ENCODE measurements at places on chromosomes 12 and 14. TPM values are rescaled to one million over a fixed set of nuclear protein-coding genes. Genes with fewer than 3 reads are reported as not detected.

Gene CCDC38
- total RNA-seq: 0.10 TPM

Gene KRT2
- not detected for total RNA-seq

Gene CLEC14A
- total RNA-seq: not detected

Gene MAP4K5
- total RNA-seq: 39.9 TPM

Gene CACNA1C
- total RNA-seq: 0.02 TPM

Gene FAM186B
- total RNA-seq: 0.37 TPM

All from T-helper 17 cell (primary cell).